ENCODE measurements at places on chromosomes 4 and X. TPM values are rescaled to one million over a fixed set of nuclear protein-coding genes. Genes with fewer than 3 reads are reported as not detected.

DNA sequence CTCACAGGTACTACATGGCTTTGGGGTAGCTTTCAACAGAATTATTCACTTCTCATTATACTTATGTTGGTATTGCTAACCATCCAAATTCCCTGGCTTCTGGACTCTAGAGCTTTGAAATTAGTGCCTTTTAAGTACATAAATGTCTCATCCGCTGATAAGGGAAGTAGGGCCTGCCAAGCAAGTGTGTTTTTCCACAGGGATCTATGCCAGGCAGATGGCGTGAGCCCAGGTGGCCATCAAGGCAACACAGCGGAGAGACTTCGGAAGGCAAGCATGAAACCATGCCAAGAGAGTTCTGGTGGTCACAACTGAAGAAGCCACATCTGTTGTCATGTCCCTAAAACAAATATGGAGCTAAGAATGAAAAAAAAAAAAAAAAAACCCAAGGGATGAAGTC, 503.1 kb upstream of the LCORL start:
- no peaks in the 10 kb centered on the region for H3K27me3 ChIP-seq
- H3K4me3 ChIP-seq = no peak overlapping the region
- H3K36me3 ChIP-seq = no peaks in the 10 kb centered on the region
- H3K27ac ChIP-seq = no peak overlapping the region

DNA sequence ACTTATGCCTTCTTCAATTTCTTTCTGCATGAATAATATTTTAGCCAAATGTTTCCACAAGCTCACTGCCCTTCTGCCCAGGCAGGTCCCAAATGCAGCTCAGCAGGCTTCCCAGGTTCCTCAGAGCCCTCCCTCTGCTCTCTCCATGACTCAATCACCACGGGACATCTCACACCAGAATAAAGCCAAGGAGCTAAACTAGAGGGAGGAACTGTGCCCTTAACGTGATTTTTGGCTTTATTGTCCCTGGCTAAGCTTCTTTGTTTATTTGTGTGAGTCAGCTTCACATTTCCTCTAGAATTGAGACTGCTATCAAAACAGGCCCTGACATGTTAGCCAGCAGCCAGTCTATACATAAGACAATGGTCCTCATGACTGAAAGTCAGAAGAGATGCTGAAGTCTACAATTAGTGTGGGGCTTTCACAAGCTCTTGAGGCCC, 186.4 kb upstream of the GALNT7 start:
- H3K4me3 ChIP-seq = no peak overlapping the region
- H3K27me3 ChIP-seq = no peaks in the 10 kb centered on the region
- DNase-seq = no peak
- H3K4me1 ChIP-seq = no peaks in the 10 kb centered on the region

- H3K4me1 ChIP-seq = no peaks in the 10 kb centered on the region
- H3K4me3 ChIP-seq = no peak overlapping the region
- H3K27ac ChIP-seq = no peak overlapping the region
- H3K36me3 ChIP-seq = peaks cover 96% of the 10 kb centered on the region
- H3K27me3 ChIP-seq = no peaks in the 10 kb centered on the region
These were observed 56.3 kb downstream of the ZAR1 start for GRCh38 chr4:48546336-48546735.

DNA sequence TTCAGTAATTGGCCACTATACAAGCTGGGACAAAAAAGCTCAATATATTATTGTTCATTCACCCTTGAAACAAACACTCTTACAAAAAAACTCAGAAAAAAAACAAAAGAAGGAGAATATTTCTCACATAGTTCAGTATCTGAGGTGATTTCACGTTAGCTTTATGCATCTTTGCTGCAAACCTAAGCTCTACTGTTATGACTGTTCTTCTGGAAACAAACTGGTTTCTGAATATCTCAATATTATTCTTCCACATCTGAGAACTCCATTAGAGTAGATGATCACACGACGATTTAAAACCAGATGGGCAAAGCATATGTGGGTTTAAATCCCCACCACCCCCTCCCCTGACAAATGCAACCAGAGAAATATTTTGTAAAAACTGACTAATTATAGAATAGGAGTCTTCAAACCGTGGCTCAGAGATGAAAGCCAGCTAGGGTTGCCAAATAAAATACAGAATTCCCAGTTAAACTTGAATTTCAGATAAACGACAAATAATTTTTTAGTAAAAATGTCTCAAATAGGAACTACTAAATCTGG, 182.0 kb upstream of the FAM241A start:
- H3K4me1 ChIP-seq = no peaks in the 10 kb centered on the region
- no peaks in the 10 kb centered on the region for H3K36me3 ChIP-seq
- no peaks in the 10 kb centered on the region for H3K27me3 ChIP-seq
- H3K27ac ChIP-seq = no peak overlapping the region
- DNase-seq = no peak

The TCEAL2 gene
- 2.6 TPM for total RNA-seq

The FAM47C gene
- total RNA-seq = not detected

The GABRE gene
- 49.2 TPM for total RNA-seq

The ARHGEF6 gene
- 5.8 TPM for total RNA-seq
